ENCODE measurements at places on chromosomes 4 and X. TPM values are rescaled to one million over a fixed set of nuclear protein-coding genes. Genes with fewer than 3 reads are reported as not detected.

DNA sequence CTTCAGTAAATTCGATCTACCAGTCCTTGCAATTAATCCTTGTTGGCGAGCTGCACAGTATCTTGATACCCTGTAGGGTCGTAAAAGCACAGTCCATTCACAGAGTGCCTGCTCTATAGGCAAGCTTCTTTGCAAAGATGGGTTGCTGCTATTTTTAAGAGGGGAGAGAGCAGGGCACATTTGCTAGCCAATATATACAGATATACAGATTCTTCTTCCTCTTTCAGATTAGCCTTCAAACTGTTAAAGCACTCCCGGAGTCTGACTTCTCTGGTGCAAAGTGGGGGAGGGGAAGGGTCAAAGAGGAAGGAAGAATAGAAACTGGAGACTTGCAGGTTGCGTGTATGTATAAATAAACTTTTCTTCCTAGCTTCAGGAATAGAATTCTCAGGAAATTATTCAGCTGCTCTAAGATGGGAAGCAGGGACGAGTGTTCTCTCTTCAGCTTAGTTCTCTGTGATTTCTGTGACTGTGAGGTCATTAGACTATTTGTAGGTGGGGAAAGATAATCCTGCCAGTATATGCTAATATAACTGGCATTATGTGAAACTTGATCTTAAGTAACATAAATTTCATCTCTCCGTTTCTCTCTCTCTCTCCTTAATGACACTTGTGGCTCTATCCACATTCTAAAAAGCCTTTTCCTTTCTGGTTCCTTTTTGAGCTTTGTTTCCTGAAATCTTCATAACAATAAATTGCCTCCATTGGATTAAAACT is at the start of gene CYSLTR1:
Gene CYSLTR1 (minus strand): TSS at position 242 of the 717 bp plus-strand sequence. CDS start 53,865 bp downstream, outside the sequence.
- DNase-seq = no peak

DNA sequence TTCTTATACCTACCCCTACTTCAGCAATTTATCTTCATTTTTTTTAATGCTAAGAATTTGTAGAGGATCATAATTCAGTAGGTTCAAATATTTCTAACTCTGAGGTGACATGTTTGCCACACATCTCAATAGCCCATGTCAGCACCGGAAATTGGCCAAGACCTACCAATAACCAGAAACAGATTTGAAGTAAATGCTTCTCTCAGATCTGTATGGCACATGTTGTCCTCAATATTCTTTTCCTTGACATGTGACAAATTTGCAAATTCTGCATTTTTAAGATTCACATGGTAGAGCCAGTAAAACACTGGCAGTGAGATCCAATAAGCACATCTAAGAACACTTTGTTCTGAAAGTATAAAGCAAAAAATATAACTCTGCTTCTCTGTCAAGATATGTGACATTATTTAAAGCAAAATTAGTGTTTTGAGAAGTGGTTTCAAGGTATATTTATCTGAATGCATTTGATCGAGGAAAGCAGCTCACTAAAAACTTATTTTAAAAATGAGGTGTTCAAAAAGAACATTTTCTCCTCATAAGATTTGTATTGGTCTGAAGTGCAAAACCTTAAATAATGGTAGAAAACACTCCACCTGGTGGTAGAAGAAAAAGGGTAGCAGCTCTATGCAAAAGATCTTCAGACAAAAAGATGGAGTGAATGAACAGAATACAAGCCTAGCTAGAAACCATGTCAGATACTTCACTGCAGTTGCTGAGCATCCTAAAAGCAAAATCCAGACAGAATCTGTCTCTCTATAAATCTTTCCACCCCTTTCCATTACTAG is 513.8 kb upstream of the FAM241A start:
- no peak for DNase-seq

GRCh38 chrX:88366314-88366713 is 380.7 kb upstream of the CPXCR1 start:
- no peak for DNase-seq

- no peak for DNase-seq
Measured at GRCh38 chrX:107827030-107827831, 1.6 kb downstream of the MID2 start.

GRCh38 chrX:16187024-16187760 is 19.9 kb downstream of the MAGEB17 start:
- no peak for DNase-seq

DNA sequence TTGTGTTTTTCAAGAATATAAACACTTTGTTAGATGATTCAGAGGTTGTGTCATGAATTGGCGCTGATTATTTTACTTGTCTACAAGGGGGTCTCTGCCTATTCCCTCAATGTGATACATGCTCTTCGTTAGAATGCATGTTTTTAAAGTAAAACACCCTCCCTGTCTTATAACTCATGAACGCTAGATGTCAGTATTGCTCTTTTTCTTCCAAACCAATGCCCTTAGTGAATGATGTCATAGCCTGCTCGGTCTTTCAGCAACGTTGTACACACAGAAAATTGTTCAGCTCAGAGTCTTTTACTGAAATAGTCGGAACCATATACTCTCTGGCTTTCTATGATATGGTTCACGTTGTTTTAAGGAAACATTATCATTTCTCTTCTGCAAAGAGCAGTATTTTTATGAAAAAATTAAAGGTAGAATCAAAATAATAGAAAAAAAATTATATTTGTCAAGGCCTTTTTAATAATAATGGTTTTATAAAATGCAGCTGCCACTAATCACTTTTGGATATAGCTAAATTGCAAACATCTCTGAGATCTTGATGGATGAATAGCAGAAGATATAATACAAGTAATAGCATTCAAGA is 292.9 kb downstream of the TLL1 start:
- DNase-seq = no peak

The BEX5 gene
- not detected for total RNA-seq
